ENCODE measurements at places on chromosomes 5 and 9. TPM values are rescaled to one million over a fixed set of nuclear protein-coding genes. Genes with fewer than 3 reads are reported as not detected.

DNA sequence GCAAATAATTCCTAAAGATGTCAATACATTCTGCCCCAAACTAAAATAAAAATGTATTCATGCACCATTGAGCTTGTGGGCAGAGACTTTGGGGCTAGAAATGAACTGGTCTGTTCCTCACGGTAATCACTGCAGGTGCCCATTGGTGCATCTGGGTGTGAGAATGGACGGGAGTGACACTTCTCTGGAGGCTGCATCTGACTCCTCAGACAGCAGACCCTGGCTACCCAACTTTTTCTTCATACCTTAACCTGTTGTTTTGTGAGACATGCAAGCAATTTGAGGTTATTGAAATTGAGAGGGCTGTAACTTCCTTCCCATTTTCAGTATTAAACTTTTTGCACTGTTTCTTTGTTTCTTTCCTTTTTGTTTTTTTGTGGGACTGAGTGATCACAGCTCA is 333.4 kb downstream of the ICE1 start:
- no peak for DNase-seq

DNA sequence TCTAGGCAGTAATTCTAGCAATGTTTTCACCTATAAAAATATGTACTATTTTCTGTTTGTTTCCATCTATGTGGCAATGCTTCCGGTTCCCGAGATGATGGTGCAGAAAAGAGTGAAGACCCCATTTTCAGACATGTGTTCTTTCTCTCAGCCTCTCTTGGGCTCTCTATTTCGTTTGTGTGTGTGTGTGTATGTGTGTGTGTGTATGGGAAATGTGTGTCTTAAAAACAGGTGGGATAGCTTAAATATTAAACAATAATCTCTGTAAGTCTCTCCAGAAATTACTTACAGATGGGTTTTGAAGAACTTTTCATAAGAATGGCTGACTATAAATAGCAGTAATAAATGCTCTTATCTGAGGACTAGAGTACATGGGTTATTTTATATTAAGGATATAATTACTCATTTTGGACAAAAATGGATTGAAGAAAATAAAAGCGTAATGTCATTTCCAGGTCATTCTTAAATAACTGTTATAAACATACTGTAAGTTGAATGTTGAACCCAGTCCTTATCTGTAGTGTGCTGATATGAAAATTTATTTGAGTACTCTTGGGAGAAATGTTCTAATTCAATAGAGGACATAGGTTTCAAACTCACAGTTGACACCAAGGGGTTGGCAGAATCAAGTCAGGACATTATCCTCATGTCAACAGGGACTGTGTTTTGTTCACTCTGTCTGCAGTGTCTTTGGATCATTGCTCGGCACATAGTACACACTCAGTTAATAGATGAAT is 31.1 kb downstream of the PCSK5 start:
- DNase-seq = no peak

DNA sequence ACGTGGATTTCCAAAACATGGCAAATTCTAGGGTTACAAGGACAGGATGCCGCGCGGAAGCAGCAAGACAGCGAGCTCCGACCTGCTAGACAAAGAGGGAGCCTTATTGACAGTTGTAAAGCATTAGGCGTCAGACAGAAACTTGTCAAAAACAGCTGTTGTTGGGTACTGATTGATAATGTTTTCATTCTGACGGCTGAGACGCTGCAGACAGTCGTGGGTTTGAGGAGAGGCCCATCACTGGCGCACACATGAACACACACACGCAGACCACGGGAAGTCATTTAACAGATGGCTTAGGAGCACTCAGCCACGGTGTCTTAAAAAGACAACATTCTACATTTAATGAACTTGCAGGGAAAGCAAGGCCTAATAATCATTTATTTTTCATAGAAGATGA is 324.0 kb downstream of the NDUFS4 start:
- DNase-seq = no peak

DNA sequence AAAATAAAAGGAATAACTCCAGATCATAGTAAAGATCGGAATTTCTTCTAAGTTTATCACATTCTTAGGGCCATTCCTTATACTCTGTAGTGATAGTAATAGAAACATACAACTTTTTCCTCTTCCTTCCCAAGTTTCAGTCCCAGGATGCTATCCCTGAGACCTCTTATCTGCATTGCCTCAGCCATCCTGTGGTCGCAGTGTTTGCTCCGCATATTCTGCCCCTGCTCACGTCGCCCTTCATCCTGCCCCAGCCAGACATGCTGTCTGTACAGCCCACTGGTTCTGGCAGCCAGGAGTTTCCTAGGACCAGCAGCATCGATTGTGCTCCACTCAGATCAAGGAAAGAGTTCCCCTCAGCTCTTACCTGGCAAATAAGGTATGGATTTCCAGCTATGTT is 132.7 kb upstream of the ERCC6L2 start:
- DNase-seq = no peak

- DNase-seq = no peak
Observed at GRCh38 chr5:180241600-180241999, 32.6 kb upstream of the RASGEF1C start.

DNA sequence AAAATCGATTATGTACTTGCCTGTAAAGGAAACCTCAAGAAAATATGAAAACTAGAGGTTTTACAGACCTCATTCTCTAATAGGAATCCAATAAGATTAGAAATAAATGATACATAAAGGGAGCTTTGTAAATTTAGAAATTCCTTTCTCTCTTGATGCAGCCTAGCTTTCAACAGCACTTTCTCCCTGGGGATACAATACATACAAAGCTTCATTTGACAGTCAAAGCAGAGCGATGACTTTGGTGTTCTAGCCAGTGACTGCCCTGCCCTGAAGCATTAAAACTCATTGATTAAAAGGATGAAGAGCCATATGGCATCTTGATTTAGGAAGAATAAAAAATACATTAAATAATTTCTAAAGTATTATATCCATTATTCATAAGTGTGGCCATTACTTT is 46.3 kb upstream of the GLIS3 start:
- DNase-seq = no peak

The SLC6A19 gene
- not detected for total RNA-seq
